NB4 (cell line): ENCODE measurements at places on chromosomes 6 and 20.
A peak's percentile ranks its signal among the peaks of the same experiment; 100 is the strongest.

- peak; percentile 29 for DNase-seq
Observed at GRCh38 chr20:34010405-34010931, 16.8 kb downstream of the RALY start.

GRCh38 chr6:24458941-24459340 is 30.4 kb downstream of the GPLD1 start:
- no peak for DNase-seq

- DNase-seq: no peak
Observed at GRCh38 chr6:149334682-149335160, 17.2 kb downstream of the TAB2 start.

GRCh38 chr20:54555150-54555549 is 79.8 kb downstream of the DOK5 start:
- DNase-seq: no peak

DNA sequence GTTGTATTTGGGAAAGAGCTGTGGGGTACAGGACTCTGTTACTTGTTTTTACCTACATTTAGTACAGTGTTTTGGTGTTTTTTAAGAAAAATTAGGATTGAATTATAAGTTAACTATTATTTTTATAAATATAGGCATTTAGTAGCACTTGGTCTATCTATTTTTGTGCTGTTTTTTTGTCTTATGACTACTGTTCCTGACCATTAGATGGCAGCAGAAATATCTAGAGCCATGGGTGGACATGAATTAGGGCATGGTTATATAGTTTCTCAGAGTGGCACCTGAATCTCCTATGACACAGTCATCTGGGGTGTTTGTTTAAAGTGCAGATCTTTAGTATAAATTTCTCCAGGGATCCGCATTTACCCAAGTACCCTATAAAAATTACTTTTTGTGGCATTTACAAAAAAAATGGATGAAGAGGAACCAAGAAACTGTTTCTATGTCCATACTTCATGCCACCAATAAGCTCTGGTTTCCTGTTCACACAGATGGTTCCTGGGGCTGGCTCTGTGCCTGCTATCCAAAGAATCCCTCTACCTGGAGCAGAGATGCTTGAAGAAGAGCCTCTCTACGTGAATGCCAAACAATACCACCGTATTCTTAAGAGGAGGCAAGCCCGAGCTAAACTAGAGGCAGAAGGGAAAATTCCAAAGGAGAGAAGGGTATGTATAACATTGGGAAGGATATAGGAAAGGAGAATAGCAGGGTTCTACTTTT is 19.8 kb downstream of the NFYA start:
- peak; percentile 46 for DNase-seq

- DNase-seq: no peak
Observed at GRCh38 chr6:23325065-23325464, 755.7 kb downstream of the HDGFL1 start.

- DNase-seq: peak; percentile 31
Observed at GRCh38 chr6:131117878-131118277, 17.4 kb upstream of the AKAP7 start.

- peak; percentile 7 for DNase-seq
Observed at GRCh38 chr6:67362976-67363375, 1272.1 kb upstream of the ADGRB3 start.

DNA sequence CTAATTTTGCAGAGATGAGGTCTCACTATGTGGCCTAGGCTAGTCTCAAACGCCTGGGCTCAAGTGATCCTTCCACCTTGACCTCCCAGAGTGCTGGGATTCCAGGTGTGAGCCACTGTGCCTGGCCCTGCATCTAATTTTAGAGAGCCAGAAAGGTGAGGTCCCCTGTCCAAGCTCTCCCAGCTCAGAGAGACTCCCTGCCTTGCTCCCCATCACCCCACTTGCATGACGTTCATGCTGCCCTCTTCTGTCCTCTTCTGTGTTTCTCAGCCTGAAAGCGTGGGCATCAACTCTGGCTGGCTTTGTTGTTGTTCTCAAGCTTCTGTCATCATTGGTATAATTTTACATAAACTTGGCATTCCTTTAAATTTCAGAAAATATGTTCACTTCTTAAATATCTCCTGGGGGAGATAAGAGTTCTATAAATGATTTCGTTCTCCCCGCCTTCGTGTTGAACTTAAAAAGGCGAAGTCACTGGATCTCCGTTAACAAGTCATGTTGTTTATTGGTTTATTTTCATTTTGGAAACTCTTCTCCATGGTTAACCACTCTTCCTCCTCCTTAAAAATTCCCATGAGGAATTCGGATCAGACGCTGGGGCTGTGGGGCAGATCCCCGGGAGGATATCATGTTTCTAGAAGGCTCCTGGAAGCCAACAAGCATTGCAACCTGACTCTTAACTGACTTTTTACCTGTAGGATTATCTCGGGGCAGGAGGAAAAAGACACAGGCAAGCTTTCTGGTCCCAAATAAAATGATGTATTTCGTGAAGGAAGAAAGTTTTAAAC is 13.2 kb upstream of the PARD6B start:
- DNase-seq: no peak

- DNase-seq: peak; percentile 70
Observed at GRCh38 chr6:105591053-105591452, 188.2 kb upstream of the PREP start.

- no peak for DNase-seq
Observed at GRCh38 chr6:259316-259715, 33.0 kb upstream of the DUSP22 start.

DNA sequence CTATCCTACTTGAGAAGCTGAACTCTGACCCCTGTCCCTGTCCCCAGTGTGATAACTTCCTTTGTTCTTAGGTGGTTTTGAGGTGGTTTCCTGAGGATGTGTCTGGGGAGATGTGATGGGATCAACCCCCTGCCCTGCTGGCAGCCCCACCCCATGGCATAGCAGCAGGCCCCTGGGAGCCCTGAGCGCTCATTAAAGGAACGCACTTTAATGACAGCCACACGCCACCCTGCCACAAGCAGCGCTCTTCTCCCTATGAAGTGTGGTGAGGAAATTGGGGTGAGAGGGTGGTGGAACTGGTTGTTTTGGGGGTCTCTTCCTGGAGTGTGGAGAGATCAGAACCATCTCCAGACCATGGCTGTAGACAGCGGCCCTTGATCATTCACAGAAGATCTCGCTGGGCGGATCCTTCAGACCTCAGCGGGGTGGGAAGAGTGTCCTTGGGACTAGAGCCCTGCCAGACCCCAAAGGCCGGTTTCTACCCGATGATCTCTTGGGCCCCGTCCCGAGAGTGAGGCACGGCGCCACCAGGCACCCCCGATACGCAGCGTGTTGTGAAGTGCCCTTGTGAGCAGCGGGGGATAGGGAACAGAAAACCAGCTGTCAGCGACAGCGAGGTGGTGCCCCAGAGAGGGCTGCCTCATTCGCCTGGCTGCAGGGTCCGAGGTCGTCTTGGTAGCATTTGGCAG is 45.4 kb downstream of the SYNJ2 start:
- DNase-seq: no peak

- DNase-seq: no peak
Observed at GRCh38 chr6:167832497-167833395, 6.0 kb downstream of the AFDN start.

GRCh38 chr20:24746351-24746685 is 202.8 kb upstream of the CST7 start:
- no peak for DNase-seq

DNA sequence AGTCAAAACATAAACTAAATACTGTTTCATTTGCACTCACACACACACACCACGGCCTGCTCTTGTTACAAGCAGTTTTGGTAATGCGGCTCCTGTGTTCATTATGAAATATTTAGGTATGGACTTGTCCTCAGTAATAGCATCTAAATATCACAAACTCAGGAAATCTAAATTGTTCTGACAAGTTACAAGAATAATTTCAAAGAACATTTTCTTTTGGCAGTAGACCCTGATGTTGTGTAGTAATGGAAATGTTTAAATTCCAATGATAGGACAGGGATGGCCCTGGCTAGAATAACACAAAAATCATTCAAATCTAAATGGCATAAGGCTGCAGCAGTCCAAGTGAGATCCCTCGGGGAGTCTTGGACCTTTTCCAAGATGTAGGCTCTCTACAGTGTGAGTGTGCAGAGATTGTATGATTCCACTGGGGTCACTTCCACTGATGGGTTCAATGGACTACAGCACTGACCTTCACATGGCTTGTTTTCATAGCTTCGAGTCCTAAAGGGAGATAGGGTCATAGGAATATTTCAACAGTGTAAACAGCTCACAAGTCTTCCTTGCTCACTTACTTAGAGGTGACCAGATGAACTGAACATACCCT is 210.6 kb upstream of the PLCB4 start:
- DNase-seq: no peak

GRCh38 chr20:9054176-9054575 is 14.7 kb upstream of the PLCB4 start:
- DNase-seq: no peak

- DNase-seq: no peak
Observed at GRCh38 chr6:169619650-169620049, 82.2 kb downstream of the WDR27 start.

GRCh38 chr6:5292154-5292553 is 30.8 kb downstream of the FARS2 start:
- DNase-seq: no peak

DNA sequence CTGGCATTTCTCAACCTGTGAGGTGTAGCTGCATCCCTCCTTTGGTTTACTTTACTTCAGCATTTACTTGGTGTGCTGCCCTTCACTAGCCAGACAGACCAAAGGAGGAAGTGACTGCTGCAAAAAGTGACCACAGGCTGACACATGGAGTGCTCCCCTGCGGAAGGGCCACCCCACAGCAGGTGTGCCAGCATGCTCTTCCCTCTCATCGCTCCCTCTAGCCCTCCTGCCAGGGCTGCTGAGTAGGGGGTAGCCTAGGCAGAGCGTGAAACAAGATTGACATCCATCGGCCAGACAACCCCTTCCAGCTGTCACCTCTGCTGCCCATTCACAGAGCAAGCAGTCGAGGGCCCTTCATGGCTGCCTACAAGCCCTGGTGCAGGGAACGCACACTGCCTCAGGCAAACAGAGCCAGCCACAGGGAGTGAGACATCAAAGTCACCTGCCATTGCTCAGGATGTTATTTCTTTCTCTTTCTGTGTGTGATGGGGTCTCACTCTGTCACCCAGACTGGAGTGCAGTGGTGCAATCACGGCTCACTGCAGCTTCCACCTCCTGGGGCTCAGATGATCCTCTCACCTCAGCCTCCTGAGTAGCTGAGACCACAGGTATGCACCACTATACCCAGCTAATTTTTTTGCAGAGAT is 102.0 kb upstream of the RPS6KA2 start:
- peak; percentile 86 for DNase-seq

GRCh38 chr6:48658915-48659314 is 547.9 kb upstream of the PTCHD4 start:
- no peak for DNase-seq

GRCh38 chr6:132527791-132528190 is 10.3 kb upstream of the TAAR9 start:
- peak; percentile 68 for DNase-seq

GRCh38 chr6:3410385-3411360 is 46.2 kb downstream of the SLC22A23 start:
- peak; percentile 85 for DNase-seq

DNA sequence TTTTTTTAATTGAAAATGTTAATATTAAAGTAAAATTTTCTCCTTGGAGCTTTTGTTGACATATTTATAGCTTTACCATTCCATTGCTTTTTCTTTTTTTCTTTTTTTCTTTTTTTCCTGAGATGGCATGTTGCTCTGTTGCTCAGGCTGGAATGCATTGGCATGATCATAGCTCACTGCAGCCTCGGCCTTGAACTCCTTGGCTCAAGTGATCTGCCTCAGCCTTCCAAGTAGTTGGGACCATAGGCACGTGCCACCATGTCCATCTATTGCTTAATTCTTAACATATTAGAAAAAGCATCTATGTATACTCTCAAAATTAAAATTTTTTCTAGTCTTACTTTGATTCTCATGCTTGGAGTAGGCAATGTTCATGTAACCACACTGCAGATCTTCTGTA is 43.0 kb downstream of the RALGAPB start:
- DNase-seq: no peak

DNA sequence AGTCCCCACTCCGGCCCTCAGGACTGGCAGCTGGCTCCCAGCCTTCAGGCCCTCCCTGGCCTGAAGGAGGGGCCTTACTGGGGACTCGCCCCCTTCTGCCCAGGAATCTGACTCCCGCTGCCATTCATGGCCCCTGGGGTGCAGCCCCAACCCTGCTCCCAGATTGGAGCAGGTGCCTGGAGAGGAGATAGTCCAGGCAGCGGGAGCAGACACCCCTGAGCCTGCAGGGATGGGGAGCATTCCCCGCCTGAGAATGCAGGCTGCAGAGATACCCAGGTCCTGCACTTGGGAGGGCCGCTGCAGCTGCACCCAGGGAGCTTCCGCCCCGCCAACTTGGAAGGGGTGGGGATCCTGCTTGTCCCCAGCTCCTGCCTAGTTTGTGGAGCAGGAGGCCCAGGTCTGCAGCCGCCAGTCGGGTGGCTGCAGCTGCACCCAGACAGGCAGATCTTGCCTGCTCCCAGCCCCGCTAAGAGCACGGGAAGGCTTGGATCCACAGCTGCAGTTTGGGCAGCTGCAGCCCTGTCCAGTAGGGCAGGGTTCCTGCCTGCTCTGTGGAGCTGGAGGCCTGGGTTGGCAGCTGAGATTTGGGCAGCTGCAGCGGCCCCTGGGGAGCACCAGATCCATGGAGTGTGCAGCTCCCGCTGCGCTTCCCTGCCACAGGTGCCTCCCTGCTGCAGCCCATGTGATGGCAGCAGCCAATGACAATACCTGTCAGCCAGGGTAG is 5.2 kb downstream of the GTSF1L start:
- DNase-seq: no peak

DNA sequence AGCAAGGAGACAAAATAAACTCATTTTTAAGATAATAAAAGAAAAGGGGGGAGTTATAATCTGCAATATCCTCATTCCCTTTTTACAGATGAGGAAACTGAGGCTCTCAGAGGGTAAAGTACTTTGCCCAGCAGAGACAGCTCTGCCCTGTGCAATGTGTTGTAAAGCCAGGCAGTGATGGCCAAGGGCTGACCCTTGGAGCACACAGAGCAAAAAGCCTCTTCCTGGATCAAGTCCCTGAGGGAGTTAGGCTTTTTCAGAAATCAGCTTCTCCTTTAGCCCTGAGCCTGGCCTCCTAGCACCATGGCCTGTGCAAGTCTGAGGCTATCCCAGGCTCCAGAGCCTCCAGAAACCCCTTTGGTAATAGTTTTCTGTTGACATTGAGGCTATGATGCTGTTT is 234.8 kb downstream of the PHACTR1 start:
- DNase-seq: peak; percentile 70

DNA sequence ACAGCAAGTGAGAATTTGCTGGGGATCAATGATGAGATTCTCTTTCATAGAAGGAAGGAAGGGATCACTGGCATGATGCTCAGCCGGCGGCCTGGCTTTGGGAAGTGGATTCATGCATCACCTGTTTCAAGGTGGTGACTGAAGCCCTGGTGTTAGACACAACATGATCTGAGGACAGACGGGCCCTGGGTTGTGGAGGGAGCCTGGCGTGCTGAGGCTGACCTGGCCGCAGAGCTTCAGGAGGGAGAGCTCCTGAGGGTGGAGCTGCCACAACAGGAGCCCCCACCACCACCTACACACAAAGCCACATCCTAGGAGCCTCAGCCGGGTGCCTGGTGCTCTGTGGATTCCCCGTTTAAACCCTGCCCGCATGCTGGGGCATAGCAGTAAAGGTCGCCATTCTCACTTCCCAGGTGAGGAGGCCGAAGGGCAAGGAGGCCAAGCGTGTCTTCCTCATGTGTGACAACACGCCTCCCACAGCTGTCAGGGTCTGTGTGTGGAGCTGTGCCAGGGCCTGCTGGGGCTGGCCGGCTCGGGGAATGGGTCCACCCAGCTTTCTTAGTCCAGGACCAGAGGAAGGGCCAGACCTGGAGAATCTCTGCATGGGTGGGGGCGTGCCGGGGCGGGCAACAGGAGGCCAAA is 107.0 kb downstream of the ERMARD start:
- DNase-seq: no peak

- DNase-seq: peak; percentile 34
Observed at GRCh38 chr6:45577836-45578504, 200.2 kb upstream of the SUPT3H start.

GRCh38 chr6:154169193-154169847 is 130.3 kb downstream of the OPRM1 start:
- DNase-seq: peak; percentile 90
